Skeletal muscle cell (primary cell): ENCODE measurements at places on chromosomes 6 and 20.

GRCh38 chr6:21199262-21199661 lies 394.3 kb upstream of the SOX4 start:
- no peak for DNase-seq

DNA sequence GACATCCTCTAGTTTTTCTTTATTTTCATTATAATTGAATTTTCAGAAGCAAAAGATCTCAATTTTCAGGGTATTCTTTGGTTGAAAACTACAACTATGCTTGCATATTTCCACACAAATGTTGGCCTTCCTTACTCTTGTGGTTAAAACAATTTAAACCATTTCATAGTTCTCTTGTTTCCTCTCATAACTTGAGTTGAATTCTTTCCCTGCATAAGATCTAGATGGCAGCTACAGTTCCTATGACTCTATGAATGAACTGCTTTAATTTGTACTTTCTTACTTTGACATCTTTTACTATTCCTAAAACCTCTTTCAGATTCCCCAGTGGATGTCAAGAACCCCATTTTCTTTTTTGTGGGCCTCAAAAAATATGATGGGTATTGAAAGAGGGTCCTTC lies 564.5 kb downstream of the NKAIN2 start:
- DNase-seq, result no peak

DNA sequence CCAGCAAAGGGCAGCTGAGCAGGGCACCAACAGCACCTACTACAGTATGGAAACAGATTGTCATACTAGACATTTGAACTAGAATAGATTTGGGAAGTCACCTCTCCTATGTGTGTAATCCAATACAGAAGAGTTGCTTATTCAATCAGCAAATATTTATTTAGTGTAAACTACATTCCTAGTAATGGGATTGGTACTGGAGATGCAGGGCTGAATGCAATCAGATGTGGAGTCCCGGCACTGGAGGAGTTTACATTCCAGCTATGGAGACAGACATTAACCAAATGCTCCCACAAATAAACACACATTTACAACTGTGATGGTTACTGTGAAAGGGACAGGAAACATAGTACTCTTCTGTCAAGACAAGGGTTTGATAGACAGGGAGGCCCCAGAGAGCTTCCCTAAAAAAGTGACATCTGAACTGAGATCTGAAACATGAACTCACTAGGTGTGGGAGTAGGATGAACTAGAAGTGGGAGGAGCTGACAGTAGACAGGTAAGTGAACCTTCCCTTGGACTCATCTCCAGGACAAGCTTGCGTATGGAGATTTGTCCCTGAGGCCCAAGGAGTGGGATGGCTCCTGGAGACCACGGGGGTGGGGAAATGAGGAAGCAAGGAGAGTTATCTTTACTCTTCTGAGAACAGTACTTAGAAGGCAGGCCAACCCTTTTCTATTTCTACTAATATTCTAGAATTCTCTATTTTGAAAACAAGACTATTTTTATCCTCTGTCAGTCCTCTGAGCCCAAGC lies 420.5 kb downstream of the MAFB start:
- DNase-seq, result no peak

DNA sequence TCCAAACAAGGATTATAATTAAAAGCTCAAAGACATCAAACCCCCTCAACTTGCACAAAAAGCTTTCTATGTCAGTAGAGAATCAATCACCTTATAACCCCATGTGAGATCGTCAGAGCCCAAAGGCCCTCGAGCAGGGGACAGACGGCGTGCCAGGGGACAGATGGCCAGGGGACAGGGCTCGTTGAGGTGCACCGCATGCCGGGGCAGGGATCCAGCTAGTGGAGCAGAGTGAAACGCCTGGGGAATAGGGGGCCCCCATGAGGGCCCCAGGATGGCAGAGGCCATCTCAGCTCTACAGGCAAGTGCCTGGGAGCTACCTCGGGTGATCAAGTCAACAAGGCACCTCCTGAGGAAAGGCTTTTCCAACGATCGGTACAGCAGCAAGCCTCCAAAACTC lies 28.6 kb downstream of the DIDO1 start:
- DNase-seq, result no peak

- peak; percentile 61 for DNase-seq
Measured at GRCh38 chr6:134035823-134036296, 16.6 kb downstream of the SLC2A12 start.

DNA sequence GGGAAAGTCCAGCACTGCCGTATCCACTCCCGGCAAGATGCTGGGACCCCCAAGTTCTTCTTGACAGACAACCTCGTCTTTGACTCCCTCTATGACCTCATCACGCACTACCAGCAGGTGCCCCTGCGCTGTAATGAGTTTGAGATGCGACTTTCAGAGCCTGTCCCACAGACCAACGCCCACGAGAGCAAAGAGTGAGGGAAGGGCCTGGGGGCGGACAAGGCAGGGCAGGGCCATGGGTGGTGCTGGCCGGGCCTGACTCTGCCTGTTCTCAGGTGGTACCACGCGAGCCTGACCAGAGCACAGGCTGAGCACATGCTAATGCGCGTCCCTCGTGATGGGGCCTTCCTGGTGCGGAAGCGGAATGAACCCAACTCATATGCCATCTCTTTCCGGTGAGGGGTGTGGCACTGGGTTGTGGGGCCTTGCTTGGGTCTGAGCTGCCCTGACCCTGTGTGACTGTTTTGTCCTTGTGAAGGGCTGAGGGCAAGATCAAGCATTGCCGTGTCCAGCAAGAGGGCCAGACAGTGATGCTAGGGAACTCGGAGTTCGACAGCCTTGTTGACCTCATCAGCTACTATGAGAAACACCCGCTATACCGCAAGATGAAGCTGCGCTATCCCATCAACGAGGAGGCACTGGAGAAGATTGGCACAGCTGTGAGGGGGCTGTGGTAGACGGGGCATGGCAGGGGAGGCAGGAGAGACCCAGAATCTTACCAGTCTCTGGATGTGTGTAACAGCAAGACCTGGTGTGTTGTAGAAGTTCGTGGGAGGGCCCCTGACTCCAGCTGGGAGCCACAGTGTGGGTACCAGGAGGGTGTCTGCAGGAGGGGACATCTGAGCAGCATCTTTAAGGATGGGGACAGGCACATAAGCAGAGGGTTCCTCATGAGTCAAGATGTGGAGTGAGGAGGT lies 29.1 kb downstream of the PLCG1 start:
- DNase-seq, result no peak

DNA sequence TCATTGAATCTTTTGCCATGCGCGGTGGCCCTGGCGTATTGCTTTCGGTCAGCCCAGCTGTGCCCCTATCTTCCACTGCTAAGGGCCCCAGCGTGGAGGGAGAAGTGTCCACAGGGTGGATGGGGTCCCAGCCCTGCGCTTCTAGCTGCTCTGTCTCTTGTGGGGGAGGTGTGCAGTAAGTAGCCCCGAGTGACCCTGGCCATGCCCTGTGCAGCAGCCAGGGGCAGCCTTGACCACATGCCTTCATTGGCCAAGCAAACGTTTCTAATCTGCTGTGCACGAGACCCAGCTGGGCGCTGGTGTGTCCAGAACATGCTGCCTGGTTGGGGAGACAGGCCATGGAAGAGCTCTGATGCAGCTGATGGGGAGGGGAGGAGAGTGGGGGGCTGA lies 13.6 kb downstream of the TMEM181 start:
- DNase-seq, result no peak

GRCh38 chr6:73955800-73956199 lies 259.8 kb downstream of the CD109 start:
- no peak for DNase-seq

GRCh38 chr6:170025341-170025911 lies 265.5 kb downstream of the DLL1 start:
- DNase-seq, result no peak

- DNase-seq, result no peak
Measured at GRCh38 chr20:46870041-46870440, 24.6 kb upstream of the EYA2 start.

- DNase-seq, result no peak
Measured at GRCh38 chr20:49656304-49656703, 57.4 kb downstream of the B4GALT5 start.

- no peak for DNase-seq
Measured at GRCh38 chr6:133787859-133788505, 100.9 kb upstream of the TCF21 start.

DNA sequence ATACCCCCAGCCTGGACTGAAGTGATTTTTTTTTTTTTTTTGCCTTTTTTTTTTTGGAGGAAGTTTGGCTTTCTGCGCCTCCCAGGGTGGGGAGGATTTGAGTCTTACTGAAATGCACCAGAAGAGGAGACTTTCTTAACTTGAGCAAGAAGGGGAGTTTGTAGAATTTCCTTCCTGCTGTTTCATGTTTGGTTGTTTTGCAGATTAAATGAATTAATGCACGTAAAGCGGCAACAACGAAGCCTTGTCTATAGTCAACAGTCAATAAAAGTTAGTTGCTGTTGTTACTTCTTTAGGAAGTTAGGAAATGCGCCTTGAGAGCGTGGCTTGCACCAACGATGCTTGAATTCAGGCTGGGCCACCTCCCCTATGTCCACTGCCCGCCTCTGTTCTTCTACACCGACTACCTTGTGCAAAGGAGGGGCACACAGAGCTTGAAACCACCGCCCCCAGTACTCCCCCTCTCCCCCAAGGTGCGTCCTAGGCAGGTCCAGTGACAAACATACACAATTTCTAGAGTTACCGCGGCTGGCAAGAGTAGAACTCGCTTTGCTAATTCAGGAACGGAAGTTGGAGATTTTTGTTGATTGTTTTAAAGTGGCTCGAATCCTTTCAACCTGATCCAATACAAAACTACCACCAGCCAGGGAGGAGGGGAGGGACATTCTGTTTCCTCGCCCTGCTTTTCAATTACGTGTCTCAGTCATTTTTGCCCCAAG lies 830 bp upstream of the CYP24A1 start:
- no peak for DNase-seq

DNA sequence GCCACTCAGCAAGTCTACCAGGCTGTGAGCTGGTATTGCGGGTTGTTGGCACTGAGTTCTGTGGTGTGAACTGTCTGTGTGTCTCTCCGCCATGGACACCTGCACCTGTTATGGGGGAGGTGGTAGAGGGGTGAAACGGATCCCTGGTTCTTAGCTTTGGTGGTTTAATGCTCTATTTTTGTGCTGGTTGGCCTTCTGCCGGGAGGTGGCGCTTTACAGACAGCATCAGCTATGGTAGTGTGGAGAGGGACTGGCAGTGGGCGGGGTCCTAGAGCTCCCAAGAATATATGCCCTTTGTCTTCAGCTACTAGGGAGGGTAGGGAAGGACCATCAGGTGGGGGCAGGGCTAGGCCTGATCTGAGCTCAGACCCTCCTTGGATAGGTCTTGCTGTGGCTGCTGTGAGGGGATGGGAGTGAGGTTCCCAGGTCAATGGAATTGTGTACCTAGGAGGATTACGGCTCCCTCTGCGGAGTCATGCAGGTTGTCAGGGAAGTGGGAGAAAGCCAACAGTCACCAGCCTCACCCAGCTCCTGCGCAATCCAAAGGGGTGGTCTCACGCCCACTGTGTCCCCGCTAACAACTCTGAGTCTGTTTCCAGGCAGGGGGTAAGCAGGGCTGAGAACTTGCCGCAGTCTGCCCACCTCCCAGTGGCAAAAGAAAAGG lies 154.3 kb downstream of the CCDC170 start:
- no peak for DNase-seq

DNA sequence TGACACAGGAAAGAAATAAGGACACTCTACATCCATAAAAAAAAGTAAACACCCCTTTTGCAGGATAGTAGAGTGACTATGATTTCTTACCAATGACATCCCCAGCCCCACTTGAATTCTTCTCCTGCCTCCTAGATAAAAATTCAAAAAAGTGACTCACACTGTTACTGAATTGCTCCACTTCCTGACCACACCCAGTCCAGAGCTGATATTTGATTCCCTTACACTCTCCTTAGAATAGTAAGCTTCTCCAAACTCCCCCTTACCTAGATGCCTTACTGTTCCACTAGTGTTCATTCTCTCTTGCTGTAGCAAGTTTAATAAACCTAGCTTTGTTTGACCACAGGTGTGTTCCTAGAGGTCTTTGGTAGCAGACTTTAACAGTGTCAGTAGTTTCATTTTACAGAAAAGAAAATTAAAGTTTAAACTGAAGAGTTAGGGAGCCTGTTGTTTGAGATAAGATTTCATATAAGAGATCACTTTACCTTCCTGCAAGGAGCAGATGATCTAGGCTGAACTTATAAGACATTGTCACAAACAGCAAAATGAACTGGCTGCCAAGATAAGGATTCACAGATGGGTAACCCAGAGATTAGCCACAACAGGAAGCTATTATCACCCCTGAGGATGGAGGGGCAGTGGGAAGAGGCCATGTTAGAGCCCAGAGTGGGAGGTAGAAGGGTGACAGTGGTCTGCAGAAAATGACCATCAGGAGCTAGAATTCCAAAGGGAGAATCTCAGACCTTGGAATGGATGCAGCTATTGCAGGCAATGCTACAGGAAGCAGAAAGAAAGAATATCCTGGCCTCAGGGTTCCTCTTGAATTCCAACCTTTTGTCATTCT lies 28.4 kb upstream of the BTN3A2 start:
- DNase-seq, result no peak

DNA sequence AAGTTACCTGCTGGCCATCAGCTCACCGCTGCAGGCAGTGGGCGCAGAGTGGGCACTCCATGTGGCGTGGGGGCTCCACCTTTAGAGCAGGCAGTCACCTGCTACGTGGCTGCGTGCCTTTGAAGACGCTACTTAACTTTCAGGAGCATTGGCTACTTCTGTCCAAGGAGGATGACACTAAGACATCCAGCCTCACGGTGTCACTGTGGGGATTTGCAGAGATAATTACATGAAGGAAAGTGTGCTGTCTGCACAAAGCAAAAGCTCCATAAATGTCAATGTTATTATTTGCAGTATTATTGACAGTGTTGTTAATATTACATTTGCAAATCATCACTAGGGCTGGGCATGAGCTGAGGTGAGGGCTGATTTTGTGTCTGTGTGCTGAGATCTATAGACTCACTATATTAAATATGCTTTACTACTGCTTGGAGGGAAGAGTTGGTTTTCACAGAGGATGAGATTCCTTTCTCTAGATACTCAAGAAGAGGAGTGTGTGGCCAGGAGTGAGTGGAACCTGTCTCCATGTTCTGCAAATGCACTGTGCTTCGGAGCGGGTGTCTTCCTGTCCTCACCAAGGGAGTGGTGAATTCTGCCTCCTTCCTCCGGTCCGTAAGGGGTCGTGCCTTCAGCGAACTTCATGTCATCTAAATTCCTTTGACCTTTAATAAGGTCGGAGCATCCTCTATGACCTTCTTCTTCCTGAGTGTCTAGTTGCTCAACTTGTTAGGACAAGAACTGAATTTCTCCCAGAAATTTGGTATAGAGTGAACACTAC lies 165.8 kb upstream of the SYNDIG1 start:
- no peak for DNase-seq

- no peak for DNase-seq
Measured at GRCh38 chr6:91020744-91021143, 433.9 kb upstream of the MAP3K7 start.
